ENCODE measurements at places on chromosomes 5 and 9.

GRCh38 chr9:96075111-96075510 is 199.6 kb downstream of the ERCC6L2 start:
- H3K27me3 ChIP-seq = no peaks in the 10 kb centered on the region
- no peaks in the 10 kb centered on the region for H3K36me3 ChIP-seq
- peaks cover 7% of the 10 kb centered on the region for H3K4me1 ChIP-seq
- peak overlapping the region; percentile 85 for H3K27ac ChIP-seq
- no peak overlapping the region for H3K4me3 ChIP-seq

DNA sequence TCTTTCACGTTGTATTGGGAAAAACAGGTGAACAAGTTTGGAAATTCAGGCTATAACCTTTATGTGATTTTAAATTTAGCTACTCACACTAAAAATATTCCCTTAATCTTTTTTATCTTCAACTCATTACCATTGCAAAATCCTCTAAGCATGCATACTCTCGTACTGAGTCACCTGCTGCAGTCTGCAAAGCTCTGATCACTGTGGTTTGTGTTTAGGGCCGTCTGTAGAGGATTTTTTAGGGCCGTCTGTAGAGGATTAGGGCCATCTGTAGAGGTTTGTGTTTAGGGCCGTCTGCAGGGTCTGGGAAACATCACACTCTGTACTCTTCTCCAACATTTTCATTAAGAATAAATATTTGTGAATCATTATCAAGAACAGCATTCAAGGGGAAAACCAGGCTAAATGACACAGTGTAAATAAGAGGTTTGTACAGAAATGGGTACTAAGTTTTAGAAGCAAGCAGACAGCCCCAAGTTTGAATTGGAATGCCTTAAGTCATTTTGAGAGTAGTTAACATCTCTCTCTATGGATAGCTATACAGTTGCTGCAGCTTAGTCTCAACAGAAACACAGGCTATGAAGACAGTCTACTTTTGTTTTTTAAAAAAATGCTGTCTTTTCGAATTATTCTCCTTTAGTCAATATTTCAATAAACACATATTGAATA is 155.0 kb upstream of the TSLP start:
- no peak overlapping the region for H3K27ac ChIP-seq
- no peak for DNase-seq
- H3K27me3 ChIP-seq = no peaks in the 10 kb centered on the region
- H3K4me1 ChIP-seq = no peaks in the 10 kb centered on the region

DNA sequence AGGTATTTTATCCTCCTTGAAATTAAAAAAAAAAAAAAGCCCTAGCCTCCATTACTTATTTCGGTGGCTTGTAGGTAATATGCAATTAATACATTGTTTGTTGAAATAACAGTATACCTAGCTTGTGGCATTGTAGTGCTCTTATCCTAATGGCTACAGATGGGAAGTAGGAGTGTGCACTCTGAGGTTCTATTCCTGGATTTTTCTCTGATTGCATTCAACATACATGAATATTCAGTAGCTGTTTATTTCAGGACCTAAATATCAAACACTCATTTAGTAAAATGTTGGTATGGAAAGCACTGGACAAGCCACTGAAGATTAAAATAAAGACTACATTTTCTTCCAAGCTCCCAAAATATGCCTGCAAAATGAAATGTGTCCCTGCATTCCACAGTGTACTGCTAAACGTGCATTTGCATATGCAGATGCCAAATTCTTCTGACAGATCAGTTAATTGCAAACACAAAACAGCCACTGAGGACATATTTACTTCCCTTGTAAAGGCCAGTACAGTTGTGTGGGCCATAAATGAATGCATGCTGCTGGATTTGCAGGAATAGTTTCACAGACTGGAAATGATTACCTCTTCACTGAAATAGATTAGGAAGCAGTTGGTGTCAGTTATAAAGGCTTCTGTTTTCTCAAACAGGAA is 826.1 kb downstream of the PRELID2 start:
- no peak for DNase-seq
- no peaks in the 10 kb centered on the region for H3K36me3 ChIP-seq
- no peaks in the 10 kb centered on the region for H3K27me3 ChIP-seq
- H3K4me3 ChIP-seq = no peak overlapping the region
- no peak overlapping the region for H3K27ac ChIP-seq

GRCh38 chr9:93910598-93910997 is 44.6 kb downstream of the BARX1 start:
- no peaks in the 10 kb centered on the region for H3K27me3 ChIP-seq
- H3K4me1 ChIP-seq = peaks cover 6% of the 10 kb centered on the region
- no peaks in the 10 kb centered on the region for H3K36me3 ChIP-seq
- no peak for DNase-seq
- H3K4me3 ChIP-seq = no peak overlapping the region
- no peak overlapping the region for H3K27ac ChIP-seq

DNA sequence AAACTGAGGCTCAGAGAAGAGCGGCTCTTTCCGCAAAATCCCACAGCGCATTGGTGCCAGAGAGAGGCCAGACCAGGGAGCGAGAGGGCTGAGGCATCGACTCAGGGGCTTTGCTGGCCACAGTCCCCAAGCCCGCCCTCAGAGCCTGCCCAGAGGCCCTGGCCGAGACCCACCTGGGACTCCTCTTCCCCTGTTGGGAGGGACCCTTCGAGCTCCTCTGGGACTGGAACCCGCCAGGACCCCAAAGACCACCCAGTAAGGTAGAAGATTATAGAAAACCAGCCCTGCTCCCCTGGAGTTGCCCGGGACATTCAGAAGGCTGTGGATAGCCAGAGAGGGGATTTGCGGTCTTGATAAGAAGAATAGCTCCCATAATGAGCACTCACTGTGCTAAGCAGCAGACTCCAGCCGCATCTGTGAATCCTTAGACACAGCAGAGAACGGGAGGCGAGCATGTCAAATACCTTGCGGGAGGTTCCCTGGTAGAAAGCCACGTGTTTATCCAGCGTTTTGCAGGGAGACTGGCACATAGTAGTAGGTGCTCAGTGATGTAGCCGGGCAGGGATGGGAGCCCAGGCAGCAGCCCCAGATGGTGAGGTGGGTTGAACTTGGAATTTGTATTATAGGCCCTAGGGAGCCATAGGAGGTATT is 651 bp upstream of the AK1 start:
- H3K27me3 ChIP-seq = no peaks in the 10 kb centered on the region
- H3K27ac ChIP-seq = peak overlapping the region; percentile 51
- H3K4me1 ChIP-seq = peaks cover 8% of the 10 kb centered on the region
- H3K4me3 ChIP-seq = peak overlapping the region; percentile 45
- H3K36me3 ChIP-seq = no peaks in the 10 kb centered on the region

DNA sequence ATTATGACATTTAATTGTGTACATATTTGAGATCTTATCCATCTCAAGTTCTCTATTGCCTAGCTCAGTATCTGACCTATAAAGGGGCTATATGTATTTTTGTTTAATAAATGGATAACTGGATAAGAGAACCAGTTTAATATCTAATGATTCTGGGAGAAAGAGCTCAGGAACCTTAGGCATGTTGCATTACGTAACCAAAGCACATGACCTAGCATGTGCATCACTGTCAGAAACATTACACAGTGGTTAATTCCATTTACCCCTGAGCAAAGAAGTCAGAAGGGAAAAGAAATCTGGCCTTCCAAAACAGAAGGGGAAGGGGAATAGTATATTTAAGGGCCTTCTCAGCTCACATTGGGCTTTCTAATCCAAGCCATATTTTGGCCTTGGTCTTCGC is 12.3 kb downstream of the PAPPA start:
- H3K36me3 ChIP-seq = no peaks in the 10 kb centered on the region
- no peak for DNase-seq
- H3K27ac ChIP-seq = no peak overlapping the region
- no peaks in the 10 kb centered on the region for H3K27me3 ChIP-seq
- no peak overlapping the region for H3K4me3 ChIP-seq

DNA sequence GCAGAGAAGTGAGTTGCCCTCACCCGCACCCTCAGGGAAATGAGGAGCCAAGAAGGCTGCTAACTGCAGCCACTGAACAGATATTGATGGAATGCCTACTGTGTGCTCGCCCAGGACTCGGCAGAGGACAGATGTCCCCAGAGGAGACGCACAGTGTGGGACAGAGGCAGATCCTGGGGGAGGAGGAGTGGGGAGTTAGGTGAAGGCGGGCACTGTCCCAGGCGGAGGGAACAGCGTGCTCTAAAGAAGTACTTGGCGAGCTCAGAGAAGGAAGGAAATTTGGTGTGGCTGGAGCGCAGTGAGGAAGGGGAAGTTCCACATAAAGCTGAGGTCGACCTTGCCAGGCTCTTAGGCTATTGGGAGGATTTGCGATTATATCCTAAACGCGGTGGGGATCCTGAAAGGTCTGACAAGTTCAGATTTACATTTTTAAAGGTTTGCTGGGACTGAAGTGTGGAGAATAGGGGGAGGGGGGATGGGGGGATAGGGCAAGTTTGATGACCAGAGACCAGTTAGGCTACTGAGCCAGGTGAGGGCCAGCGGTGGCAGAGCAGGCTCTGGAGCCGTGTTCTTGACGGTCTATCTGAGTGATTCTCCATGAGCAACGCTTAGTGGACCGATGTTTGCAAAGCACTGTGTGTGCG is 23.6 kb upstream of the CERCAM start:
- H3K4me3 ChIP-seq = no peak overlapping the region
- DNase-seq = peak; percentile 22
- no peaks in the 10 kb centered on the region for H3K4me1 ChIP-seq
- no peaks in the 10 kb centered on the region for H3K36me3 ChIP-seq
- H3K27me3 ChIP-seq = no peaks in the 10 kb centered on the region

DNA sequence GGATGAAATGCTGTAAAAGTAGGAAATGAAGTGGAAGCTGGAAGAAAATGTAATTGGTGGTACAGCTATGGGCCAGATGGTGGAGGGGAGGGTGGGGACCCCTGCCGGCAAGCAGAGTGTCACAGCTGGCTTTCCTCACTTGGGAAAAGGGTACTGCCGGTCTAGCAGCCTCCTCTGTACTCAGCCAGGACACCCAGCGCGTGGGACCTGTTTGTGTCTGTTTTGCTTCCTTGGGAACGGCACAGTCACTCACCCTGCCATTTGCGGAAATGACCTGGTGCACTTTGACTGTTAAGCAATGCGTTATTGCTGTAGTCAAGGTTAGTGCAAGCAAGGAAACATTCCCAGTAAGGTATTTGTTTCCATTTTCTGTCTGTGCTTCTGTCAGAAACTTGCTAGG is 10.1 kb downstream of the TMEM252 start:
- no peak for DNase-seq
- H3K36me3 ChIP-seq = no peaks in the 10 kb centered on the region
- peak overlapping the region; percentile 5 for H3K27ac ChIP-seq
- H3K27me3 ChIP-seq = no peaks in the 10 kb centered on the region
- no peak overlapping the region for H3K4me3 ChIP-seq

- no peaks in the 10 kb centered on the region for H3K36me3 ChIP-seq
- DNase-seq = peak; percentile 92
- H3K27ac ChIP-seq = peak overlapping the region; percentile 88
- H3K27me3 ChIP-seq = no peaks in the 10 kb centered on the region
- no peak overlapping the region for H3K4me3 ChIP-seq
- peaks cover 10% of the 10 kb centered on the region for H3K4me1 ChIP-seq
Measured at GRCh38 chr5:150783422-150783928, 4.9 kb downstream of the SMIM3 start.

DNA sequence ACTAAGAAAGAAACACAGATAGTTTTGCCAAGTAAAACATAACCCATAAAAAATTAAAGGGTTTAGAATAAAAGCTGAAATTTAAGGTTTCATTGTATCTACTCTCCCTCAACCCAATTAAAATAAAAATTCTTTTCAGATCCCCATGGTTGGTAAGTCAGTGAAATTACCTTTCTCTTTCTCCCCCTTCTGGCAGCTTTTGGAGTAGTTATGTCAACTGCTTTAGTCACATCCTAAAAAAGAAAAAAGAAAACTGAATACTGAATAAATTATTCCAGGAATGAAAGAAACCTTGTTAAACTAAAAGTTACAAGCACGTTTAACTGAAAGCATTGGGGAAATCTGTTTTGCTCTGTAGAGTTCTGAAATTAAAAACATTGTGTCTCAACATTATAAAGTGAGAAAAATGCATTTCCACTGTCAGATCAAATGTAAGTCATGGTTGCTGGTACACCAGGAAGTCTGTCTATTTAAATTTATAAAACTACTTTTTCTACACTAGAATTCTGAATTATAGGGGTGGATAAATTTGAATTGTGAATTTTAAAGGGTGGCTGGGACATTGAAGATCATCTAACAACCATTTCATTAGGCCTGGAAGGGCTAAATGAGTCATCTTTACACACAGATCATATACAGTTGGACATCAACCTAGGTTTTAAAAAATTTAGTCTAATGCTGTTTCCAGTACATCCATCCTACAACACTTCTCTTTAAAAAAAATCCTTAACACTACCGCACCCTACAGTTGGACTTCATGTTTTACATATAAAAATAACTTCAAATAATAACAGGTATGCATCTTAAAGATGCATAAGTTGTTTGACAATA is 24.7 kb downstream of the PSIP1 start:
- DNase-seq = no peak
- no peaks in the 10 kb centered on the region for H3K36me3 ChIP-seq
- no peak overlapping the region for H3K27ac ChIP-seq
- no peaks in the 10 kb centered on the region for H3K4me1 ChIP-seq

DNA sequence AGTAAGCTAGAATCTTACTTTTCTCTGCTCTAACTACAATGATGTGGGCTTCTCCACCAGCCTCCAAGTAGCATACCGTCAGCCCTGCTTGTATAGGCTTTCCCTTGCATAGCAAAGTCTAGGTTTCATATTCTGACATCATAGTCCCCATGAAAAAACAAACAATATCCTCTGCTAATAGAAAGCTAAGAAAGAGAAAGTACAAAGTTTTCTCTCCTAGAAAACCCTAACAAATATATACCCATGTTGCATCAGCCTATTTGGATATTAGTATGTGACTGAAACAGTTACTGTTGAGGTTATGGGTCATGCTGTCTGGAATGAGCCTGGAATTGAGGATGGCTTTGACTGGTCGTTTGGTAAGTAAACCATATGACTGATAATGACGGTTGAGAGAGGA is 1696.0 kb downstream of the MAT2B start:
- no peaks in the 10 kb centered on the region for H3K36me3 ChIP-seq
- no peak overlapping the region for H3K4me3 ChIP-seq
- no peaks in the 10 kb centered on the region for H3K27me3 ChIP-seq
- peaks cover 5% of the 10 kb centered on the region for H3K4me1 ChIP-seq
- no peak overlapping the region for H3K27ac ChIP-seq

DNA sequence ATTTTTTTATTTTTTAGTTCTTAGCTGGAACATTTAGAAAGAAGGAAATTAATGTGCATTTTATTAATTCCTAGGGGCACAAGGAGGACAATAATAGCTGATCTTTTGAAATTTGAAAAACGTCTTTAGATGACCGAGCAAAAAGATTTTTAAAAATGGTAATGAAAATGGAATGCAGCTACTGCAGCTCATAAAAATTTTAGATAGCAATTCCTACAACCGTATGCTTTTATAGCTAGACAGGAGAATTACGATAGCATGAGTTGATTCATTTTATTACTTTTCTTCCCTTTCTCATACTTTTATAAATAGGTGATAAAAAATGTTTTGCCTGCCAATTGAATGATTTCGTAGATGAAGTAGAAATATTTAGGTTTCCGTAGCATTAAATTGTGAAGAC is 13.7 kb upstream of the RUFY1 start:
- H3K27ac ChIP-seq = no peak overlapping the region
- no peak for DNase-seq
- no peak overlapping the region for H3K4me3 ChIP-seq

GRCh38 chr5:102813740-102814139 is 58.6 kb downstream of the PAM start:
- no peak overlapping the region for H3K4me3 ChIP-seq
- H3K27ac ChIP-seq = no peak overlapping the region

- no peak overlapping the region for H3K27ac ChIP-seq
- peak; percentile 18 for DNase-seq
- no peaks in the 10 kb centered on the region for H3K27me3 ChIP-seq
- H3K36me3 ChIP-seq = no peaks in the 10 kb centered on the region
Measured at GRCh38 chr5:122101636-122102285, 23.7 kb upstream of the LOX start.
